ENCODE measurements at places on chromosomes 1 and 21.
A peak's percentile ranks its signal among the peaks of the same experiment; 100 is the strongest.

- no peak for DNase-seq
Observed at GRCh38 chr1:172408958-172409357, 11.5 kb upstream of the C1orf105 start.

DNA sequence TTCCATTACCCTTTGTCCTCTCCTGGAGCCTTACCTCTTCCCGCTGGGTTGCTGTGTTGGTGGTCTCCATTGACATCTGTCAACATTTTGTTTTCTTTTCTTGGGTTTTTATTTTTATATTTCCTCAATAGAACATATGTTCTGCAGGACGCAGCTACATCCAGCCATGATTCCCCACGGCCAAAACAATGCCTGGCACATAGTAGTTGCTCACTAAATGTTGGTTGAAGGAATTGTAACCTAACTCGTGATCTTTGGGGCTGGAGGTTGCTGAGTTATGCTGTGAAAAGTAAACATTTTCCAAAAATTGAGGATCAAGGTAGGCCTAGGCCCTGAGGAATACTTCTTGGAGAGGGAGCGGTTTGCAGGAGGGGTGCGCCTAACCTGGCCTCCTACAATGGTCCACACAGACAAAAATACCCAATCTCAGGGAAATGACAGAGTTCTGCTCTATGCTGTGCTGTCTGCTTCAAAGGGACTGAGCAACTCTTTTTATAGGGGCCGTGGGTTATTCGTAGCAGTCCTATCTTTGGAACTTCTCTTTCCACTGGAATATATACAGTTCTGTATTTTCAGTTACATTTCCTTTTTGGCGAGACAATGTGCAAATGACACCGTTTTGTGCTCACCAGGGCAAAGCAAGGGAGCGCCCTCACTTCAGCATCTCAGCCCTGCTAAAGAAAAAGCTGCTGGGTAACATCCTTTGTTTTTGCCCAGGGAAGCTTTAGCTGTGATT lies 1.4 kb downstream of the PDPN start:
- DNase-seq: no peak

DNA sequence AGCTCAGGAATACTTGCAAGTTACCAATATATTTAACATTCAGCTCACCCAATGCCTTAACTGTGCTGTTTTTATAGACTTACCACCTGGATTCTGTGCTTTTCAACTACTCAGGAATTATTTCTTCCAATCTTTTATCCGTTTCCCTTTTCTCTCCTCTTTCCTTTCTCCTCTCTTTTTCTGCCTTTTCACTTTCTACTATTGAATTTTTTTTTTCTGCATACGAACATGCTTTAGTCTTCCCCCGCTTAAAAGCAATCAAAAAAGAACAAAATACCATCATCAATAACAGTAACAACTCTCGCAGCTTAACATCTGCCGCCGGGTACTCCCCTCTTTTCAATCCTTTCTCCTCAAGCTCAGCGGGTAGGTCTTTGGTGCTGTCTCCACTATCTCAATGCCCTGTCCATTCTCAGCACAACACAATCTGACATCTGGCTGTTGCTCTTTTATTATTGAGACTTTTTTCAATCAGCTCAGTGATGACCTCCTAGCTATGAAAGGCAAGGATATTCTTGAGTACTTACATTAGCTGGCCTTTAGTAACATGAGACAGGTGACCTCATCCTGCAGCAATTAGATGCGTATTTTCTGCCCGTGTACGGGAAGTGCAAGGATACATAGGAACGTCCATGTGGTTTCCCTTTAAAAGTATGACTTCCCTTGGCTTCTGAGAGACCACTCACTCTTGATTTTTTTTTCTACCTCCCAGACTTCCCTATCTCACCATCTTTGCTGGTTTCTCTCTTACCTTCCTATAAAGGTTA lies 40.2 kb upstream of the SIPA1L2 start:
- DNase-seq: no peak

DNA sequence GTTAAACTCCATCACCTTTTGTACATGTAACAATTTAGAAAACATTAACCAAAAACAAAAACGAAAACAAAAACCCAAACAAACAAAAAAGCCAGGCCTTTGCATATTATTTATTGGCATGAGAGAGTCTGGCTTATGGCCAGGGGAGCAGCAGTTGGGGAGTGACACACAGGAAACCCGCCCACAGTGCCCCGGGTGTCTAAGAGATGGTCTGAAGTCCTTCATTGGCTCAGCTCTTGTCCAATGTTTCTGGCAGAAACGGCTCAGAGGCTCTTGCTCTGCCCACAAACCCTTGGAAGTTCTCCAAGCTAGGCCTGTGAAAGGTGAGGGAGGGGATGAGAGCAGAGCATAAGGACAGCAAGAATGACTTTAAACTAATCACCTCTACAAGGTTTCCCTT lies 131.5 kb downstream of the CNIH3 start:
- peak; percentile 36 for DNase-seq

DNA sequence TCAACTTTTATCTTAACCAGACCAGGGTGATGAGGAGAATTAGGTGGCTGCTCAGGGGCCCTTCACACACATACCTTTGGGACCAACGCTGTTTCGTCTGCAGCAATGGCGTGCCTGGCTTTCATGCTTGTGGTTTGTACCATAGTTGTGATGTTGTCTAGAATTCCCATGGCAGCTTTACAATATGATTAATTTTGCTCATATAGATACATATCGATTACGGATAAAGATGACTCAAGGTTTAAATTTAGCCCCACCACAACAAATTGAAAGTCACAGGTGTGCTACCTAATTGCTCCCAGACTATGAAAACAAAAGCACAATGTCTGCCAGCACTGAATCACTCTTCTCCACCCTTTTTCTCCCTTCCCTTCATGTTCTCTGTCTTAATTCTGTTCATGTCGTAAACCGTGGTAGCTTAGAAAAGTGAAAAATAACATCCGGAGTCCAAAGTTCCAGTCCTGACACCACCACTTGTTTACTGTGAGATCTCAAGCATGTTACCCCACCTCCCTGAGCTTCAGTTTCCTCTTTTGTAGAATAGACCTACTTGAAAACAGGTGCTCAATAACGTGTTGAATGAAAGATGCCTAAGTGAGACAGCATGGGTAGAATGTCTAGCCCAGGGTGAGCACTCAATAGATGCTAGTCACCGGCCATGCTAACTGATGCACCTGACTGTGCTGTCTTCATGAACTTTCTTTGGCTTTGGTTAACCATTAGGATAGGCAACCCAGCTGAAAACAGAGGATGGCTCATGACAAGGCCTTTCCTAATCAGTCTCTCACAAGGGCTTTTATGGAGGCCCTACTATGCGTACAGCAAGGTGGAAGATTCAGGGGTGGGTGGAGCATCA lies 22.1 kb upstream of the JUN start:
- no peak for DNase-seq

GRCh38 chr1:57319165-57319564 lies 104.7 kb downstream of the DAB1 start:
- peak; percentile 8 for DNase-seq
